Endothelial cell (in vitro differentiated cells): ENCODE measurements at places on chromosomes 5 and 9.
A peak's percentile ranks its signal among the peaks of the same experiment; 100 is the strongest.

GRCh38 chr5:159854916-159855315, 61.4 kb upstream of the ADRA1B start:
- peaks cover 1% of the 10 kb centered on the region for H3K27me3 ChIP-seq
- no peak for DNase-seq
- H3K4me3 ChIP-seq: no peak overlapping the region
- H3K27ac ChIP-seq: no peak overlapping the region
- no peaks in the 10 kb centered on the region for H3K4me1 ChIP-seq
- H3K36me3 ChIP-seq: no peaks in the 10 kb centered on the region

- peaks cover 12% of the 10 kb centered on the region for H3K4me1 ChIP-seq
- H3K27me3 ChIP-seq: no peaks in the 10 kb centered on the region
- H3K27ac ChIP-seq: no peak overlapping the region
- H3K36me3 ChIP-seq: no peaks in the 10 kb centered on the region
- no peak for DNase-seq
- no peak overlapping the region for H3K4me3 ChIP-seq
These were observed 9.2 kb downstream of the LIFR start for GRCh38 chr5:38547257-38547656.

DNA sequence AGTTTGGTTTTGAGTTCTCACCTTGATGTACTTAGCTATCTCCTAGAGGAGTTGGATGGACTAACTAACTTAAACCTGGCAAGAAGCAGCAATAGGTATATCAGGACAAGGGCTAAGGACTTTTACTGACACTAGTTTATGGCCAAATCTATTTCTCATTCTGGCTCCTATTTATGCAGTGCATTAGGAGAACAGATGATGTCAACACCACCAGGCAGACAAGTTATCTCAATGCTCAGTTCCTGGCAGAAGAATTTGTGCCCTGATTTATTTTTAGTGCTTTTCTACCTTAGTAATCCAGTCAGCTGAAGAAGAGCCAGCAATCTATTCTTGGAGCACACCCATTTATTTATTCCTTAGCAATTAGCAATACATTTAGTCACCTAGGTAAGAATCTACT, 30.7 kb upstream of the MYOT start:
- peaks cover 1% of the 10 kb centered on the region for H3K27me3 ChIP-seq
- H3K4me1 ChIP-seq: peaks cover 6% of the 10 kb centered on the region
- no peak overlapping the region for H3K4me3 ChIP-seq
- no peak overlapping the region for H3K27ac ChIP-seq
- no peaks in the 10 kb centered on the region for H3K36me3 ChIP-seq

- no peak overlapping the region for H3K27ac ChIP-seq
- no peaks in the 10 kb centered on the region for H3K4me1 ChIP-seq
- H3K27me3 ChIP-seq: no peaks in the 10 kb centered on the region
These were observed 73.0 kb downstream of the RASEF start for GRCh38 chr9:82989929-82990328.

DNA sequence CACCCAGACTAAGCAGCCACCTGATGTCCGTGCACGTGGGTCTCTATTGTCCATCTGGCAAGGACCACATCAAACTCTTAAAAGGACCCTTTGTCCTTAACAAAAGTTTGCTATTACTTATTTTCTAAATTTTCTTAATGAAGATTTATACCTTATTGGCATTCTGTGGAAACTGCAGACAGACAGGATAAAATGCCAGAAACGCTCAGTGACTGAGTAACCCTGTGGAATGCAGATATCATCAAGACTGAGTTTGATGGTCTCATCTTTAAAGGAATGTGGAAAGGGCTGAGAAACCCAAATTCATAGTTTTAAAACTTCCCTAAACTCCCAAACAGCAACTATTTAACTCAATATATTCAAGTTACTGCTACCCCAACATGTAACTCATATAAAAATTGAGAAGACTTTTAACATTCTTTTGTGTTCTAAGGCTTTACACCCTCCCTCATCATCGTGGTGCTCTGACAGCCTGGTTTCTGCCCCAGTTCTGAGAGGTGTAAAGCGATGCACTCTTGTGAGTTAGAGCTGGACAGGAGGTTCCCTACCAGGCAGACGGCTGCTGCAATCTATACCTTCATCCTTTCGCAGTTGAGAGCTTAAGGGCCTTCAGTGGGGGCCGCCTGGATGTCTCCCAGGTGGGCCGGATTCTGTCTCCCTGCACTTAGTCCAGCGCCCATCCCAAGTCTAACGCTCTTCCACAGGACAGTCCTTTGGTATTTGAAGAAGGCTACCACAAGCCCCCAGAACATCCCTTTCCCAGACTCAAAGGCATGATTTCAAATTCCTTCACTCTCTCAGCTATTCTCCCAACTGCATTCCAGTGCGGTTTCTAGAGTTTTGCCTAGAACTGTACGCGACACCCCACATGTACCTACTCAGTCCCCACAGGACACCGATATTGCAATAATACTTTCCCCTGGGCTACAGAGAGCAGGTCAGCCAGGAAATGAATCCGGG, 68.9 kb downstream of the DAP start:
- peaks cover 26% of the 10 kb centered on the region for H3K4me1 ChIP-seq
- H3K36me3 ChIP-seq: peaks cover 19% of the 10 kb centered on the region
- no peak for DNase-seq
- H3K27me3 ChIP-seq: peaks cover 5% of the 10 kb centered on the region
- H3K27ac ChIP-seq: no peak overlapping the region

- no peak for DNase-seq
- no peaks in the 10 kb centered on the region for H3K4me1 ChIP-seq
- no peak overlapping the region for H3K4me3 ChIP-seq
- no peaks in the 10 kb centered on the region for H3K36me3 ChIP-seq
These were observed 297.8 kb downstream of the NPR3 start for GRCh38 chr5:33008751-33009418.

- no peaks in the 10 kb centered on the region for H3K36me3 ChIP-seq
- H3K27ac ChIP-seq: no peak overlapping the region
- H3K4me1 ChIP-seq: peaks cover 2% of the 10 kb centered on the region
- peak; percentile 79 for DNase-seq
These were observed 26.3 kb downstream of the PTGES start for GRCh38 chr9:129726322-129727160.

- DNase-seq: no peak
- no peaks in the 10 kb centered on the region for H3K36me3 ChIP-seq
- H3K27ac ChIP-seq: peak overlapping the region; percentile 18
- peaks cover 13% of the 10 kb centered on the region for H3K27me3 ChIP-seq
These were observed 48.2 kb downstream of the CXXC5 start for GRCh38 chr5:139696167-139696893.

- H3K4me3 ChIP-seq: no peak overlapping the region
- DNase-seq: no peak
- no peak overlapping the region for H3K27ac ChIP-seq
- H3K36me3 ChIP-seq: peaks cover 1% of the 10 kb centered on the region
- H3K4me1 ChIP-seq: no peaks in the 10 kb centered on the region
These were observed 73.2 kb downstream of the MRPL36 start for GRCh38 chr5:1726469-1726865.

GRCh38 chr9:84615544-84615943, 54.0 kb upstream of the NTRK2 start:
- no peaks in the 10 kb centered on the region for H3K36me3 ChIP-seq
- H3K4me1 ChIP-seq: peaks cover 3% of the 10 kb centered on the region
- no peak overlapping the region for H3K27ac ChIP-seq
- H3K27me3 ChIP-seq: no peaks in the 10 kb centered on the region
- H3K4me3 ChIP-seq: no peak overlapping the region

- H3K36me3 ChIP-seq: no peaks in the 10 kb centered on the region
- H3K4me3 ChIP-seq: no peak overlapping the region
- H3K4me1 ChIP-seq: peaks cover 5% of the 10 kb centered on the region
- H3K27me3 ChIP-seq: no peaks in the 10 kb centered on the region
- no peak for DNase-seq
These were observed 415.9 kb upstream of the KLF4 start for GRCh38 chr9:107905308-107906020.

DNA sequence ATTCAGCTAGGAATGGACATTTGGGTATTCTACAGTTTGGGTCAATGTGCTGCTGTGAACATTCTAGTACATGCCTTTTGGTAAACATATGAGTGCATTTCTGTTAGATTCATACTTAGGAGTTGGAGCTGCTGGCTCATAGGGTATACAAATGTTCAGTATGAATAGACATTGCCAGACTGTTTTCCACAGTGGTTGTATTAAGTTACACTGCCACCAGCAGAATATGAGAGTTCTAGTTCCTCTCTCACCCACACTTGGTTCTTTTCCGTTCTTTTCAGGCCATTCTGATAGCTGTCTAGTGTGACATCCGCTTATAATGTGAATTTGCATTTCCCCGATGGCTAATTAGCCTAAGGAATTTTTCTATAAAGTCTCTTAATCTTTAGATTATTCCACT, 25.0 kb downstream of the STOM start:
- H3K27me3 ChIP-seq: no peaks in the 10 kb centered on the region
- H3K27ac ChIP-seq: no peak overlapping the region
- H3K4me3 ChIP-seq: no peak overlapping the region
- no peaks in the 10 kb centered on the region for H3K4me1 ChIP-seq
